Stimulated activated CD4-positive, alpha-beta T cell treated with anti-CD3 and anti-CD28 coated beads, Interleukin-1b, Interleukin-23, amount 100 ng/mL, for 1 hour (primary cell): ENCODE measurements at places on chromosomes 2 and 18.

- DNase-seq: no peak
Measured at GRCh38 chr2:222722327-222722946, 51.0 kb downstream of the MOGAT1 start.

DNA sequence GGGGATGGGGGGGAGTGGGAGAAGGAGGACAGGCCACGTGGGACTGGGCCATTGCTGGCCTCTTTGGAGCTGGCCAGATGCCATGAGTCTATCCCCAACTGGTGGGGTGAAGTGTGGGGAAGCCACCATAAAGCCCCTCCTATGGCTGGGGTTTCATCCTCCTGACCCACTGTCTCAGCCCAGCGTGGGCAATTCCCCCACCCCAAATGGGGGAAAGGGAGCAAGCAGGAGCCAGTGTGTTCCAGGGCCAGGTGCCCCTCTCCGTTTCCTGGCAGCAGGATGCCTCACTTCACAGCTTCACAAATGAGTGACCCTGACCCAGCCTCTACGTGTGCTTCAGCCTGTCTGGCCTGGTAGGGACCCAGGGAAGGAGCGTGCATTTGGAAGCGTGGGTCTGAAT is 474.7 kb upstream of the HS6ST1 start:
- no peak for DNase-seq

DNA sequence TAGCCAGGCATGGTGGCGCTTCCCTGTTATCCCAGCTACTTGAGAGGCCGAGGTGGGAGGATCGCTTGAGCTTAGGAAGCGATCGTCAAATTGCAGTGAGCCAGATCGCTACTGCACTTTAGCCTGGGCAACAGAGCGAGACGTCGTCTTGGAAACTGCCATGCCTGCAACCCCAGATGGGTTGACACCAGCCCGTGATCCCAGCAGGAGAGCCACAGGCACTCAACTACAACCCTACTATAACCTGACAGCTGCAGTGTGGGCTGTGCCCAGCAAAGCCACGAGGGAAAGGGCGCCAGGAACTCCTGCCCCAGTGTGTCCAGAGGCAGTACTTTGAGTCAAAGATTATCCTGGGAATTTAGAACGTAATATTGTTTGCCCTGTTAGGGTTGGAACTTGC is 85.6 kb downstream of the SS18 start:
- no peak for DNase-seq

GRCh38 chr18:48866028-48866733 is 84.6 kb downstream of the SMAD7 start:
- no peak for DNase-seq

DNA sequence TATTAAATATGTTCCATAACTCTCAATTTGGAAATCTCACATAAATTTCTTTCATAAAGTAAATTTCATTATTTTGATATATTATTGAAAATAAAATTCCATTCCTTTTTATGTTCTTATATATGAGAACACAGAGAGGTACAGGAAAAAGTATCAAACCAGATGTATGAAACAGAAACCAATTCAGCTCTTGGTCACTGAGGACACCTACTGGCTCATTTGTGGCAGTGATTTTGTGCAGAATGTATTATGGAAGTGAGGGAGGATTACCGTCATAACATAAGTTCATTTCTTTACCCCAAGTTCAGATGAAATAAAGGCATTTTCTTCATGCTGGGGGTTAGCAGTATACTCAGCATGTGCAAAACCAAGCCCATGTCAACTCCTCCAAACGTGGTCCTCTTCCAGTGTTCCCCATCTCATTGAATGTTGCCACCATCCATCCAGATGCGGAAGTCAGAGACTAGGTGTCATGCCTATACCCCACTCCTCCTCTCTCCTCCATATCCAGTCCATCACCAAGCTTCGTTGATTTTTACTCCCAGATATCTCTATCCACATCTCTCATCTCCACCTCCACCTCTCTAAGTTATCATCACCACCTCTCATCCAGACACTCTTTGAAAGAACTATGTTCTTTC is 41.7 kb upstream of the MALL start:
- DNase-seq: no peak

DNA sequence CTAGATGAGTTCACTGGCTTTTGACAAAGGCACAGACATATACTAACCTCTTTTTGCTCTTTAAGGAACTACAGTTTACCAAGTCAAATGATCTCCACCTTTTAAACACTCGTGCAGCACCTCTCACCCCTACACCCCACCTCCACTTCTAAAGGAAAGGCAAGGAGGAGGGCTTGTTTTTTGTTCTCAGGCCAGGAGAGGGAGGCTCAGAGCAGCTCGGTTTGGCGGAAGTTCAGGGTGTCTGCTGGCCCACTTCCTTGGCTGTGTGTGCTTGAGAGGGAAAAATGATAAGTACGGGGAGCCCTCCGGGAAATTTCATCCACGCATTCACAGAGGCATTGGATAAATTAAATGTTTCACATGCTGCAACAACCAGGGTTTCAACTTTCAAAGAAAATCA is 667.9 kb downstream of the BCL11A start:
- DNase-seq: no peak

- DNase-seq: no peak
Measured at GRCh38 chr2:232898592-232899543, 28.8 kb downstream of the SNORC start.

GRCh38 chr2:238169048-238169707 is 10.4 kb downstream of the ERFE start:
- no peak for DNase-seq

DNA sequence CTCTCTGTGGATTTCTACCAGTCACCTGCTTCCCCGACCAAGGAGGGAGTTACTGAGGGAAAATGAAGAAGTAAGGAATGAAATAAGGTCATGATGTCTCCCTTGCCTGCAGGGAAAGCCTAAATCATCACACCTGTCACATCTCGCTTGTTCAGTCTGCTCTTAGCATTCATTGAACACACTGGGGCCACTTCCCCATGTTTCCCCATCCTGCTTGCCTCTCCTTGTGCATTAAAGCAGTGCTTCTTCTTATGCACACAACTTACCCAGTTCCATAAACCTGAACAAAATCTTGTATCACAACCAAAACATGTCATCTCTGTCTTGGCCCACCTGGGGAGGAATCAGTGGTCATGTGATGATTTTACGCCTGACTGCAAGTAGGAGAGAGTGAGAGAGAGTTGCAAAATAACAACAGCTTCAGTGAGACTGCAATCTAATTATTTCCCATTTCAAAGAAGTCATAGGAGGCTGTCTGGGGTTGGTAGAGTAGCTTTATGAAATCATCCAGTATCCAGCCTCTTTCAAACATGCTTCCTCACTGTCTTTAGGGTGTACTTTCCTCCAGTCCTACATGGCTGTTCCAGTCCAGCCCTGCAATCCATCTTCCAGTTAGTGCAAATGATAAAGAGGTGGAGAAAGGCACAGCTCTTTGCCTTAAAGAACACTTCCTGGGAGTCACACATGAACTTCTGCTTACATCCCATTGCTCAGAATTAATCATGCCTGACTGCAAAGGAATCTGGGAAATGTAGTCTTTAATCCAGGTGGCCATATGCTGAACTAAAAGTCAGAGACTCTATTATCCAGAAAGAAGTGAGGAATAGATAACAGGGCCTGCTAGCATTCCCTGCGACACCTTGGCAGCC is 220.1 kb downstream of the HAUS1 start:
- no peak for DNase-seq

- no peak for DNase-seq
Measured at GRCh38 chr18:34153711-34154110, 71.0 kb downstream of the NOL4 start.

- DNase-seq: no peak
Measured at GRCh38 chr2:217060951-217061547, 201.2 kb upstream of the TNP1 start.

- DNase-seq: no peak
Measured at GRCh38 chr2:232658217-232658785, 24.9 kb downstream of the EFHD1 start.

DNA sequence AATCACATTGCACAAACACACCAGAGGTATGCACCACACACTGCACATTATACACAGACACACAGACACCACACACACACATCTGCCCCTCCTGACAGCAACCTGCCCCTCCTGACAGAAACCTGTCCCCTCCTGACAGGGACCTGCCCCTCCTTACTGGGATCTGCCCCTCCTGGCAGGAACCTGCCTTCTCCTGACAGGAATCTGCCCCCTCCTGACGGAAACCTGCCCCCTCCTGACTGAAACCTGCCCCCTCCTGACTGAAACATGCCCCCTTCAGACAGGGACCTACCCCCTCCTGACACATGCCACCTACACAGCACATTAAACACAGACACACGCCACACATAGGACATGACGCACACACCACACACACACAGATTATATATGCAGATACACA is 88.9 kb downstream of the PXDN start:
- no peak for DNase-seq

- DNase-seq: no peak
Measured at GRCh38 chr2:61193670-61194561, 31.9 kb downstream of the C2orf74 start.

- DNase-seq: no peak
Measured at GRCh38 chr2:61993422-61994024, 88.0 kb downstream of the COMMD1 start.

- no peak for DNase-seq
Measured at GRCh38 chr2:98009887-98010760, 14.4 kb upstream of the TMEM131 start.

DNA sequence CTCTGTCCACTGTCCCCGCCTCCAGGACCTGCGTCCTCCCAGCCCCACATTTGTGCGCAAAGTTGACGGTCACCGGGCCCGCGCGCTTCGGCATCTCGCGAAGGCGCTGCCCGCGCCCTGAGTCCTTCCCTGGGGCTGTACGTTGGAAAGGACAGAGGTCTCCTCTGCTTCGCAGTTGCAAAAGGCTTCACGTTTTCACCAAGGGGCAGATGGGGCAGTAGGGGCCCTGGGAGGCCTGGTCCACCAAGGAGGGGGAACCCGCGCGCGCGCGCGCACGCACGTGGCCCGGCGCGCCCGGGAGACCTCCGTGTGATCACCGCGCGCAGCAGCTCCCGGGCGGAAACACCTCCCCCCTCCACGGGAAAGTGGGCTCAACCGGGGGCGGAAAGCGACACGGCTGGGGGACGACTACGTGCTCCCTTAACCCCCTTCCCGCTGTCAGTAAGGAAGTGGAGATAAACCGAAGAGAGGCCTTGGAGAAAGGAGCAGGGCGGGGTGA is 21.9 kb downstream of the TEX44 start:
- DNase-seq: no peak

DNA sequence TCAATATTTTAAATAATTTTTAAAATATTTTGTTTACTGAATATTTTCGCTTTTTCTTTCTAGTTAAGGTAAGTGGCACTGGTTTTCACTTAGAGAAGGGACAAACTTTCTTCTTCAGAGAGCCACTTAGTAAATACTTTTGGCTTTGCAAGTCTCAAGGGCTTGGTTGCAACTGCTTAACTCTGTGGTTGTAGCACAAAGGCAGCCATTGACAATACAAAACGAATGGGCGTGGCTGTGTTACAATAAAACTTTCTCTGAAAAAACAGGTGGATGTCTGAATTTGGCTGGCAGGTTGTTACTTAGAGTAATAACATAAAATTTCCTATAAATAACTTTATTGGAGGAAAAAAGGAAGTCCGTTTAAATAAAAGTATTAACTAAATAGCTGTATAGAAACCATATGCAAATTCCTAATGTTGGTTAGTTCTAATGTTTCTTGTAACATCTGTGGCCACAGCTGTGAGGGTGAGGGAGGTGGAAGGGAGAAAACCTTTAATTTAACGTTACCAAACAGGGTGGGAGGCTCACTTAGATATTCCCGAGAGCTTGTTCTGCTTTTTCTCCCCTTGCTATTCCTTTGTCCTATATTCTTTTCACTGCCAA is 62.4 kb upstream of the TNP1 start:
- no peak for DNase-seq

GRCh38 chr2:236352761-236353593 is 88.8 kb upstream of the ASB18 start:
- DNase-seq: no peak

DNA sequence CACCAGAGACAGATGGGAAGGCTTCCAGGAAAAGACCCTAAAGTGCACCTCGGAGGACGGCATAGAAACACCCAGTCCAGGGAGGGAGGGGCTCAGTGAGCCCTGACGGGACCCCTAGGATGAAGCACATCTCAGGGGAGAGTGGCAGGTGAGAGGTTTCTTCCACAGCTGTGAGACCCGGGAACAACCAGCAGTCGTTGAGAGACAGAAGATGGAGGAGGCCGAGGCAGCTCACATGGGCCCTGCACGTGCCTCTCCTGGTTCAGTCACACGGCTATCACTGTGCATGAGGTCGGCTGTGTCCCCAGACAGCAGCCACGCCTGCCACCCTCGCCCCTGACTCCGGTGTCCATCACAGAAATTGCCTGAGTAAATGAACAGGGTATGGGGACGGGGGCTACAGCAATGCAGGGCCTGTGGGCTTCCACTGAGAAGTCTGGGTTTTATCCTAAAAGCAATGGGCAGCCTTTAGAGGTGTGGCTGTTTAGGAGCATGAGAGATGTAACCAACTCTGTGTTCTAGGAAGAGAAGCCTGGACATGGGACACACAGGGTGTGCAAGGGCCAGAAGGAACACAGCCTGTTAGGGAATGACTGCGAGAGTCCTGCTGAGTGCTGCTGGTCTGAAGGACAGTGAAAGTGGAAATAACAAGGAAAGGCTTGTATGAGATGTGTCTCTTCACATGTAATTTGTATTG is 102.0 kb downstream of the TMEM18 start:
- DNase-seq: no peak

- no peak for DNase-seq
Measured at GRCh38 chr18:8615397-8616027, 6.3 kb downstream of the RAB12 start.

DNA sequence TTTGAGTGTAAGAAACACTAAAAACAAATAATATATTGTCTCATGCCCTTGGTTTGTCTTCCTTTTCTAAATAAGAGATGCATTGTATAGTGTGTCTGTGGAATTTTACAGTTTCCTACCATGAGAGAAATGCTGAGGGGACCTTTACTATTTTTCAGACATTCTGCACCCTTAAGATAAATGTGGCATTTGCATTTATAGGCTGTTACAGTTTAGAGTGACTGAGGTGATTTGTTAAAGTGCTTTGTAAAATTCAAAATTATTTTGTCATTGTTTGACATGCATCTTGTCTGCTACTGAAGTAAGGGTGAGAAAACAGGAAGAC is 78.9 kb upstream of the ZSWIM2 start:
- DNase-seq: no peak

GRCh38 chr2:2570871-2571270 is 239.8 kb upstream of the MYT1L start:
- no peak for DNase-seq

GRCh38 chr18:14975431-14975830 is 227.5 kb downstream of the ANKRD30B start:
- DNase-seq: no peak
